ENCODE measurements at places on chromosomes 2 and 18.

- no peak for DNase-seq
Measured at GRCh38 chr18:54129448-54130067, 94.9 kb downstream of the MBD2 start.

DNA sequence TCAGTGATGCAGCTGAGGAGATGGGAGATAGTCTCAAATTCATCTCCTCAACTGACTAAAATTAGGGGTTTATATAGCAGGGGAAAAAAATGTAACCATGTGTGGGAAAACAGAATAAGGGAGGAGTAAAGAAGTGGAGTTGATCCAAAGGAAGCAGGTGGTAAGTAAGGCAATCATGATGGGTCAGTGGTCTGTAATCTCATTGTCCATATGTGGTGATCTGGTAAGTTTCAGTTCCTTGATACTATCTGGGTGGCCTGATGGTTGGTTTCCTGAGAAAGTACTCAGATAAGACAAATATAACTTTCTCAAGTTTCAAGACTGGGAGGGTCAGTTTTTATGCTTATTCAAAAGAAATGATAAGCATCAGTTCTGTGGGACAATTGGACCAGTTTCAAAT is 312.3 kb upstream of the KCNJ3 start:
- DNase-seq, result no peak

DNA sequence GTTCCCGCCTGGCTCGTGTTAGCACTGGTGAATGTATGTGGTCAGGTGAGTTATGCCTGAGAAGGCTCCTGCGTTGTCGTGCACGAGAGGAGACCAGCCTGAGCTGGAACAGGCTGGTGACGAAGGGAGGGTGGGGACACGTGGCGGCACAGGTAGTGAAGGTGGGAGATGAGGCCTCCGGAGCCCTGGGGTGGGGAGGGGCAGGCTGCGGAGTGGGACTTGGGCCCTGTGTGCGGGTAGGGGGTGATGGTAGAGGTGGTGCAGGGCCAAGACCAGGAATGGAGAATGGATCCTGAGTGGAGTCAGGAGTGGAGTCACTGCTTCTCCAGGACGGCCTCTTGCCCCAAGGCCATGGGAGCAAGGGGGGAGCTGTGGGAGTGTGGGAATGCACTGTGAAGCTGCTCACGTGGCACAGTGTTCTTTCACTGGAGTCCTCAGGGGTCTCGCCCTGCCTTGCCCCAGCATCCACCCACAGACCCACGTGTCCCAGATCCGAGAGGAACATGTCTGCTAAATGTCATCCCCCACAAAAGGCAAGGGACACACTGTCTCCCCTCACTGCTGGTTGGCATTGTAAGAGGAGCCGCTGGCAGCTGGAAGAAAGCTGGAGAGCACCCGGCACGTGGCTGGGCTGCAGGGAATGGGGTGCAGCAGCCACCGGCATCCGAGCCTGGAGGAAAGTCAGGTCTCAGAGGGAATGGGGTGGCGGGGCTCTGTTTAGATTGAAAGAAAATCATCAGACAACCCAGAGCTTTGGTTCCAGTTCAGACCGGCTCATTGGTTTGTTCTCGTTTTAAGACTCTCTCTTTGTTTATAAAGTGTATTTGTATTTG is 63.7 kb downstream of the CYP26B1 start:
- no peak for DNase-seq

DNA sequence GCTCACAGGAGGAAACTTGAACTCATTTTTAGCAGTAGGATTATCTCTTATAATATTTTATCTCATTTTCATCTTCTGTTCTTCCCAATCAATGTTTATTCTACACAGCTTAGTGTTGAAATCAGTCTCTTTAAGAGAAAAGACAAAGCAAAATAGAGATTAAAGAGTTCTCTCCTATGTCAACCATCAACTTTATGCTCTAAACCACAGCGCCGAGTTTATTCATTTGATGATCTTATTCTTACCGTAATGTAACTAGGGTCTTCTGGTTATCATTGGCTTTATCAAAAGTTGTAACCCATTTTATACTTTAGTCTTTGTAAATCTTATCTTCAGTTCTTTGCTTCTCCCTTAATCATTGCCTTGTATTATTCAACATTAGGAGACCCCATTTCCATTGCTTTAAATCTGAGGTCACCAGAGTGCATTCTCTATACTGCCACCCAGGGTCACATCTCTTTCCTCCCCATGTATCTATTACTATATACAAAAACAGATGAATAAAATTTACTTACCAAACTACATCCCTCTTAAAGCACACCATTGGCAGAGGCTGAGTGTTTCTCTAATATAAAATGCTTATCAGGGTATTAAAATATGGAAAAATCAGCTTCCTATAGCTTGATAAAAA is 22.8 kb upstream of the ERMN start:
- DNase-seq, result no peak

DNA sequence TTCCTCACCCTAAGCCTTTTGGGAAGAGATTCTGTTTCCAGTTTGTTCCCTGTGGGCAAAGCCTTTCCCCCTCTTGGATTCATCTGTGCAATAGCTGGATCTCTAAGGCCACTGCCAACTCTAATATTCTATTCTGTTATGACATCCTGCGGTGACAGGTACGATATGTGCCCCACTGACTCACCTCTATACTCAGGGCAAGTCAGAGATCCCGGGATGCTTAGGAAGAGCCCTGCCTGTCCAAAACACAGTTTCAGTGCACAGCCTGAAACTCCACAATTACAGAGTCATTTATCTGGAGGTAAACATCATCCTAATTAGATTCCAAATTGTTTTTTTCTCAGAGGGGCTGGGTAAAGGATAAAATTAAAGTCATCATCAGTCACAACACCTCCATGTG is 190.2 kb downstream of the TFCP2L1 start:
- DNase-seq, result no peak

Measured in GM23338 (cell line).